ENCODE measurements at places on chromosomes 7 and 10. TPM values are rescaled to one million over a fixed set of nuclear protein-coding genes. Genes with fewer than 3 reads are reported as not detected.

PTPN20 gene
- polyA plus RNA-seq = 2.2 TPM

DNA sequence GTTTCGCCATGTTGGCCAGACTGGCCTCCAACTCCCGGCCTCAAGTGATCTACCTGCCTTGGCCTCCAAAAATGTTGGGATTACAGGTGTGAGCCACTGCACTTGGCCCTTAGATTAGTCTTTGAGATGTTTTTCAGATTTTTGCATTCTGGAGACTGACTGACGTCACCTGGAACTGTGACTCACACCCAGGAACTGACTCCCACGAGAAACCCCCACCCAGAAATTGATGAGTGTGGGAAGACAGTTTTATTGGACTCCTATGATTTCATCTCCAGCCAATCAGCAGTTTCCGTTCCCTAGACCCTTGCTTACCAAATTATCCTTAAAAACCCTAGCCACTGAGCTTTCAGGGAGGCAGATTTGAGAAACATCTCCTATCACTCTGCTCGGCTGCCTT lies 867.3 kb downstream of the TYW1 start:
- no peak for DNase-seq

- no peak for DNase-seq
Measured at GRCh38 chr10:73971636-73972354, 26.1 kb upstream of the VCL start.

MACC1 gene
- polyA plus RNA-seq = 11.8 TPM

GRCh38 chr10:104318326-104318725 lies 19.9 kb downstream of the ITPRIP start:
- DNase-seq = no peak

DNA sequence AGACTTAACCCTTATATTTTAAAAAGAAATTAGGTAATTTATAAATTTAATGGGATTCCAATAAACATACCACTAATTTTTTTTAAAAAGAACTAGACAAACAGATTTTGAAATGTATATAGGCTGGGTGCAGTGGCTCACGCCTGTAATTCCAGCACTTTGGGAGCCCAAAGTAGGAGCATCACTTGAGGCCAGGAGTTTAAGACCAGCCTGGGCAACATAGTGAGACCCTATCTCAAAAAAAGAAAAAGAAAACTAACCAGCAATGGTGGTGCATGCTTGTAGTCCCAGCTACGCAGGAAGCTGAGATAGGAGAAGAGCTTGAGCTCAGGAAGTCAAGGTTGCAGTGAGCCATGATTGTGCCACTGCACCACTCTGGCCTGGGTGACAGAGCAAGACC lies 62.7 kb downstream of the EZH2 start:
- DNase-seq = no peak

- no peak for DNase-seq
Measured at GRCh38 chr10:124601431-124602120, 140.0 kb downstream of the LHPP start.

All from left renal pelvis (tissue), 4 donors.